ENCODE measurements at places on chromosomes 12 and 14. TPM values are rescaled to one million over a fixed set of nuclear protein-coding genes. Genes with fewer than 3 reads are reported as not detected.

Gene PTPRR
- polyA plus RNA-seq = 0.50 TPM

Gene SLC8A3
- 0.53 TPM for polyA plus RNA-seq

Gene FSCB
- not detected for polyA plus RNA-seq

Gene ZNF10
- 19.8 TPM for polyA plus RNA-seq

Gene C12orf56
- 1.4 TPM for polyA plus RNA-seq

Gene OR4N2
- polyA plus RNA-seq = not detected
